ENCODE measurements at places on chromosomes 6 and 20.

- DNase-seq: no peak
Measured at GRCh38 chr6:142683714-142684141, 261.2 kb downstream of the HIVEP2 start.

- peak; percentile 45 for DNase-seq
Measured at GRCh38 chr6:36337814-36338213, 1.1 kb upstream of the BNIP5 start.

DNA sequence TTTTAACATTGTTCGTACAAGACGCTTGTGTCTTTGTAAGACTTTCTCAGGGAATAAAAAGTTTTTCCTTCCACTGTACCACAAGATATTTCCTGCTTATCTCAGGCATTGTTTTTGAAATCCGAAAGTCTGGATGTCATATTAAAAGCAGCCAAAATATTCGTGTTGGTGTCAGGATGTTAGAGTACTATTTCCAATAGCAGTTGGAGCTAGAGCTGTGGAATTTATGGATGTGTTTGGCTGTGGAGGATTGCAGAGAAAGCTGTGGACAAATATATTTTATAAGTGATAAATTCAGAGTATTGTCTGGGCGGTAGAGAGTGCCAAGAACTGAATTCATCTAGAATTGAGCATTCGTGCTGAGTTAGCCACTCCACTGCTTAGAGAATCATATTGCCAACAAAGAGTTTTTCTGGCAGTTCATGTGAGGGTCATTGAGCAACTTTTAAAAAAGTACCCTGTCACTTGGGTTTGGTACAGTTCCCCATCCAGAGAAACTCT, 57.7 kb downstream of the ZDHHC14 start:
- no peak for DNase-seq

- DNase-seq: no peak
Measured at GRCh38 chr6:29750709-29751108, 27.5 kb downstream of the HLA-F start.

GRCh38 chr6:166097914-166098522, 69.6 kb downstream of the TBXT start:
- peak; percentile 64 for DNase-seq

- peak; percentile 75 for DNase-seq
Measured at GRCh38 chr6:108589244-108589791, 28.6 kb downstream of the FOXO3 start.

DNA sequence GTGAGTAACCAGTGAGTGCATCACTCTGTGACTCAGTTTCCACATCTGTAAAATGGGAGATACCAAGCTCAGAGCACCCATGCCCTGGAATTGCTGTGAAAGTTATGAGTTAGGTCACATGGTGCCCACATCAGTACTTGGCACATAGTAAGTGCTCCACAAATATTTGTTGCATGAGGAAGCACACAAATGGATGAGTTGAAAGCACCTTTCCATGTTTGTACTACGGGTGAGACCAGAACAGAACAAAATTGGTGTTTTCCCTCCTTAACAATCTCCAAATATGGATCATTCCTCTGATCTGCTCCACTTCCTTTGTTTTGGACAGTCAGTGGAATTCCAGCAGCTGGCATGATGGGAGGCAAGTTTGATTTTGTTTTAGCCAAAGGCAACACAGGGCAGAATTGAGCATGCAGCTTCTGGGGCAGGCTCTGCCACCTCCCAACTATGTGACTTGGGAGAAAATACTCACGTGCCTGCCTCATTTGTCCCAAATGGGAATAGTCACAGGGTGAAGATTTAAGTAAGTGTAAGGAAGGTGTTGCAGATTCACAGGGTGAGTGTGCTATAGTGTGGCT, 503.7 kb upstream of the SULF2 start:
- no peak for DNase-seq

DNA sequence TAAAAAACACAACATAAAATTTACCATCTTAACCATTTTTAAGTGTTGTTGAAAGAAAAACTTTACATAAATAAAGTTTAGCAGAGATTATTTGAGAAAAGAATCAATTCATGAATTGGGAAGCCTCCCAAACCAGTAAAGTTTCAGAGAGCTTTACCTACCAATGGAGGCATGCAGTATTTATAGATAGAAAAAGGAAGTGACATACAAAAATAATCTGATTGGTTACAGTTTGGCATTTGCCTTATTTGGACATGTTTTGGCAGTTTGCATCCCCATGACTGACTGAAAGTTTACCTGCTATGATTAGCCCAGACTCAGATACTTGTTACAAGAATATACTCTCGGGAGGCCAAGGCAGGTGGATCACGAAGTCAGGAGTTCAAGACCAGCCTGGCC, 3.7 kb upstream of the CMTR1 start:
- DNase-seq: peak; percentile 20

DNA sequence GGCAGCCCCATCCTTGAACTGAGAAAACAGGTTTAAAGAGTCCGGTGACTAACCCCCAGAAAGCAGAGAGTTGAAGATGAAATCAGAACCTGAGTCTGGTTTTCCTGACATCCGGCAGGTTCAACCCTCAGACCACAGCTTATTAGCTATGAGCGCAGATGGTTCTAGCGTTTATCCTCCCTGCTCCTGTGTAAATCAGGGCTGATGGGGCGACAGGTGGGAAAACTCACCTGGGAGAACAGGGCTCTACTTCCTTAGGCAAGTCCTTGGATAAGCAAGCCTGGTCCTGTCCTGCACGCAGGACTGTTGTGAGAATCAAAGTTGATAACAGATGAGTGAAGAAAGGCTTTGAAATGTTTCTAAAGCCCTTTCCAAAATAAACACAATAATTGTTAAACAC, 31.4 kb downstream of the GHRH start:
- DNase-seq: no peak

GRCh38 chr6:144434308-144434990, 149.3 kb downstream of the UTRN start:
- no peak for DNase-seq

DNA sequence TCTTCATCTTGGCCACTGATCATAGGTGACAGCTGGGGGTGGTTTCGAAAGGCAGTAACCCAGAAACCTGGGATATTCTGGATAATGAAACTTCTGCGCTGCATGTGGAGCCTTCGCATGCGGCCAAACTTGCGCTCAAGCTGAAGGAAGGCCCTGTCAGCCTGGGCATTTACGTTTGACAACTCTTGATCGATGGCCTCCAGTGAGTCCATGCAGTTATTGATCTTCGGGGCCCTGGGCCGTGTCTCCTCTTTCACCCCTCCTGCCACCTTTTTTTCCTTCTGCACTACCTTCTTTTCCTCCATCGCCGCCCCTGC, 729 bp downstream of the TSPYL4 start:
- DNase-seq: peak; percentile 38

GRCh38 chr6:156164701-156165452, 612.3 kb upstream of the ARID1B start:
- DNase-seq: no peak

GRCh38 chr6:251920-252319, 40.4 kb upstream of the DUSP22 start:
- no peak for DNase-seq

GRCh38 chr6:148493424-148493823, 150.8 kb downstream of the SASH1 start:
- DNase-seq: no peak

DNA sequence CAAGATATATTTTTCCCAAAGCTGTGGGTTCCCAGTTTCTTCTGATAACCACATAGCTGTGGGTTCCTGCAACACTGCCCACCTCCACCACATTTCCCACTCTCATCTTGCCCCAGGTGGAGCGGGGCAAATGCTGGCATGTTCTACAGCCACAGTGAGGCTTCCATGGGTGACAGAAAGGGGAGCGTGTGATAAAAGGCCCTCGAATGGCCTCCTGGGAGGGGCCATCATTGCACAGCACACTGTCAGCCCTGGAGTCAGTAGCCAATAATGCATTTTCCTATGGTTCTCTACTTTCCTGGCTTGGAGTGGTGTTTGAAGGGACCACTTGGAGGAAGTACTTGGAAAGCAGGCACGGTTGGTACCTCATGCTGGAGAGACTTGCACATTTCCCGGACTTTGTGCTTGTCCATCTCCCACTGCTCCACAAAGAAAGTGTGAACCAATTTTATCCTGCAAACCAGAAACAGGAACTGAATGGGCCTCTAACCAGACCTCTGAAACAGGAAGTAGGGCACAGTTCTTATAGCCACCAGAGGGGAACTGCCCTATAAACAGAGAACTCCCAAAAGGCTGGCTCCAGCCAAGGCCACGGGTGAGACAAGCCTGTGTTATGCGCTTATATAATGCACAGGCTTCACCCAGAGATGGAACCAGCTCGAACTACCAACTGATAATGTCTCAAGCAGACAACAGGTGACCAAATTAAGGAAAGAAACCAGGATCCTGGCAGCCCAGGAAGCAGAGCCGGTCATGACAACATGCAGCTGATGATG, 8.6 kb downstream of the MAP3K5 start:
- DNase-seq: peak; percentile 17

DNA sequence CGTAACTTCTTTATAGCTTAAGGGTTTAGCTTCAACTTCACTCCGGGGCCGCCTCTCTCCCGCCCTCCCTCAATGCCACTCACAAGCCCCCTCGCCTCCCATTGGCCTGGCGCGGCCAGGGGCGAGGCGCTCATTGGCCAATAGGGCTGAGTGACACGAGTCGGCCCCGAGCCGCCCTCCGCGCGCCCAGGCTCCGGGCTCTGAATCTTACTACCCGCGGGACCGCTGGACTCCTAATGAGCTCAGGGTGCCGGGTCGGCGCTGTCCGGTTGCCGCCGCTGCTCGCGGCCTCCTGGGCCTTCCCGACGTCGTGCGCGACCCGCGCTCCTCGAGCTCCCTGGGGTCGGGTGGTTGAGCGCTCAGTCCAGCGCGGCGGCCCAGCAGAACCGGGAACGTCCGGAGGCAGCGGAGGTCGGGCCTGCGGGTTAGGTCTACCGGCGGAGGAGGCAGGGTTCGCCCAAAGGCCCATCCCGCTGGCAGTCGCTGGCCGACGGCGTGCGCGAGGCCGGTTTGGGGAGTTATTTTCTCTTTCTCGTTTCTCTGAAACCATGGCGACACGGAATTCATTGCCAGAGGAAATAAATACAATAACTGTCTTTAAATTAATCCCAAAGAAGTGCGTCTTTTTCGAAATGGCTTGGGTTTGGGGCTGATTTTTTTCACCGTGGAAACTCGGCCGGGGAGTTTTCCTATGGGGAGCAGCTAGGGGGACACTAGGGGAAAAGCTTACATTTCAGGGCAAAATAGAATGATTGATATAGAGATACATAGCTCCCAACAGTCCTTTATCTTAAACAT, at the start of gene SIM1:
TSS of gene SIM1 (minus strand) at position 19 of the 798 bp plus-strand sequence. CDS start 1,453 bp downstream, outside the sequence.
- DNase-seq: no peak

DNA sequence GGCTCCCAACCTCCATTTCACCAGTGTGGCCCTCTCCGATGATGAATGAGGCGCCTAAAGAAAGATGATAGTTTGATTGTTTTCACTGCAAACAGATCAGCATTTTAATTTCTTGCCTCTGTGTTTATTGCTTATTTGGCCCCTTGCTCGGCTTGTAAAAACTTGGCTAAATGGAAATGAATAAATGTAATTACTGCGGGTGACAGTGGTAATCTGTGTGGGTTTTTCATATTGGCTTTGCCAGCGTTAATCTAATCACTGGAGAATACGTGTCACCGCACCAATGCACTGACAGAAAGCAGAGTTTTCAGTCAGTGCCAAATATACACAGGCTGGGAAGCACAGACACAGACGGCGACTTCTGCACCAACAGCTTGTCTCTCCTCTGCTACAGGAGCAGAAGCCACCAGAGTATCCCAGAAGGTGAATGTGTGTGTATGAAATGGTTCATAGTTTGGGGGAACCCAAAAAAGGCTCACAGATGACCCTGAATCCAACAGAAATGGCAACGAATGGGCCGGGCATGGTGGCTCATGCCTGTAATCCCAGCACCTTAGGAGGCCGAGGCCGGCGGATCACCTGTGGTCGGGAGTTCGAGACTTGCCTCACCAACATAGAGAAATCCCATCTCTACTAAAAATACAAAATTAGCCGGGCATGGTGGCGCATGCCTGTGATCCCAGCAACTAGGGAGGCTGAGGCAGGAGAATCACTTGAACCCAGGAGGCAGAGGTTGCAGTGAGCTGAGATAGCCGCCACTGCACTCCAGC, 534.0 kb downstream of the PKHD1 start:
- no peak for DNase-seq

GRCh38 chr6:134701301-134701700, 248.6 kb downstream of the ALDH8A1 start:
- DNase-seq: peak; percentile 50

DNA sequence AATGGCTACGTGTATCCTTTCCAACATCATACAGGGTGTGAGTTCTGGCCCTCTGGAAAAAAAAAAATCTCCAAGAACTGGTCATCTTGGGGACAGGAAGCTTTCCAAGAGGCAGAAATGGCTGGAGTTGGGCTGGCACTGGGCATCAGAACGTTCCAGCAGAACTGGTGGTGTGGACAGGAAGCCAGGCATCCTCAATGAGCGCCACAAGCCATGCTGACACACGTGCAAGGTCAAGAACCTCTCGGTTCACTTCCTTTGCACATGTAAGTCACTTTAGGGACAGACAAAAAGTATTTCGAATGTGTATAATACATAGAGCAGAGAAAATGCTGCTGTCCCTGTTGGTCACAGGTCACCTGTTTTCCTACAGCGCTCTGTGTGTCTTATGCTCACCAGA, 27.4 kb upstream of the RIN2 start:
- no peak for DNase-seq

DNA sequence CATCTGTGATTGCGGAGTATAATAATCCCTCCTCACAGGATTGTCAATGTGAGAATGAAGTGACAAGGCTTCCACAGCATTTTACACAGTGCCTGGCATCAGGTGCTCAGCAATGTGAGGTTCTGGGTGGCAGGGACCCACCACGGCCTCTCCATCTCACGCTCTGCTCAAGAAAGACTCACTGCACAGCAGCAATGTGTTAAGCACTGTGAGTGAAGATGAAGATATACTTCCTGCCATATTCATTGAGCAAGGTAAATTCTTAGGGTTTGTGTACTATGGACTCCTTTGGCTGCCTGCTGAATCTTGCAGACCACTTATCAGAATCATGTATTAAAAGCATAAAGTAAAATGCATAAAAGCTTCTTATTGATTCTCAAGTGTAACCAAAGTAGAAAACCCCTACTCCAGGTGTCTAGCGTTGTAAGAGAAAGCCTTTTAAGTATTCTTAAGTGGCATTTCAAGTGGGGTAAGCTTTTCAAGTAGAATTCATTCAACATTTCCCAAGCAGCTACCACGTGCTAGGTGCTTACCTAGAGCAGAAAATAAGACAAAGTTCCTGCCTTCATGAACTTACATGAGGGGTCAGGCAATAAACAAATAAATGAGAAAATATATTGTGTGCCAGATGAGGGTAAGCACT, 17.0 kb upstream of the MEP1A start:
- peak; percentile 35 for DNase-seq

DNA sequence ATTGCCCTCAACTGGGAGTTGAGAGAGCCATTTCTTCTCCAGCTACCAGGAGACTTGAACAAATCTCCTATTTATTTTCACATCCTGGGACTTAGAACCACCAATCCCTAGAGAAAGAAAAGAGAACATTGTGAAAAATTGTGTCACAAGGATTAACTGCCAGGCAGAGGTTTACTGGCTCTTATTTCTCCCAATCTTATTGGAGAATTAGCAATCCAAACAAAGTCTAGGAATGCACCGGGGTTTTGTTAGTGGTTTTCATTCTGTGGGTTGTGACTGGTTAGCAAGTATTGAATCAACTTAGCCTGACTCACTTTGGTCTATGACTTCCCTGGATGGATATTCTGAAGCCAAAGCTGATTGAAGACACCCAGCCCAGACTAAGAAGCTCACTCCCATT, 21.2 kb upstream of the ENPP5 start:
- no peak for DNase-seq

- DNase-seq: no peak
Measured at GRCh38 chr6:138849791-138850190, 53.9 kb downstream of the ECT2L start.
